NCI-H1417 treated with DMSO at 0.1 percent for 48 hours (cell line): ENCODE measurements at places on chromosomes 6 and 20.

- no peak for DNase-seq
These were observed 207.1 kb downstream of the NFATC2 start for GRCh38 chr20:51335329-51335841.

GRCh38 chr6:41715795-41716515 is 19.5 kb downstream of the TFEB start:
- no peak for DNase-seq

GRCh38 chr6:62974452-62974851 is 236.8 kb upstream of the FKBP1C start:
- DNase-seq = no peak

GRCh38 chr6:74510878-74511277 is 695.0 kb downstream of the COL12A1 start:
- no peak for DNase-seq

- no peak for DNase-seq
These were observed 392.3 kb downstream of the PLCB1 start for GRCh38 chr20:8524101-8525016.

GRCh38 chr6:80478030-80478429 is 371.6 kb downstream of the BCKDHB start:
- DNase-seq = no peak

DNA sequence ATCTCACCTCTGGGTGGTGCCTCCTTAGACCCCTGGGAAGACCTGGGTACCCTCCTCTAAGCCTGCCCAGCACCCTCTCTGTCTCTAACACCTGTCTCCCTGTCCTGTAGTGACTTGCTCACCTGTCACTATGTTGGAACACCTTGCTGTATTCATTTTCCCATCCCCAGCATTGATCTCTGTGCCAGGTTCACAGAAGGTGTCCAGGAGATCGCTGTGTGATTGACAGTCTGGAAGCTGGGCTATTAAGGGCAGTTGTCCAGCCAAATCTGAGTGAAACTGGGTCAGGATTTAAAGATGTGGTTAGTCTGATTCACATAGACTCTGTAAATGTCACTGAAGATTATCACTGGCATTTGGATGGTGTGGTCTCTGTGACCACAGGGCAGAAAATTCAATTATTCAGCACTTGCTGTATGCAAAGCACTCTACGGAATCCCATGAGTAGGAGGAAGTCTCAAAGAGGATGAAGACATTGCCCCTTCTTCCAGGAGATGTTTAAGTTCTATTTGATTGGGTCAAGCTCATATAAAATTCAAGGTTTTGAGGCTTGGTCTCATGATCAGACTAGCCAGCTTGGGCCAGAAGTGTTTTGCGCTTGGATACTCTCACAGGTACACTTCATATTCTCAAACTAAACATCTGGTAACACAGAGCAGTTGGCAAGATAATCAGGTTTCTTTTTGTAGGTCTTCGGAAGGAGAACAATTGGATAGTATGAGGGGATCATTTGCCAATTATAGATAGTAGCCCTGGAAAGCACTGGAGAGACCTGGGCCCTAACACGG is 57.8 kb upstream of the TAGAP start:
- DNase-seq = no peak

DNA sequence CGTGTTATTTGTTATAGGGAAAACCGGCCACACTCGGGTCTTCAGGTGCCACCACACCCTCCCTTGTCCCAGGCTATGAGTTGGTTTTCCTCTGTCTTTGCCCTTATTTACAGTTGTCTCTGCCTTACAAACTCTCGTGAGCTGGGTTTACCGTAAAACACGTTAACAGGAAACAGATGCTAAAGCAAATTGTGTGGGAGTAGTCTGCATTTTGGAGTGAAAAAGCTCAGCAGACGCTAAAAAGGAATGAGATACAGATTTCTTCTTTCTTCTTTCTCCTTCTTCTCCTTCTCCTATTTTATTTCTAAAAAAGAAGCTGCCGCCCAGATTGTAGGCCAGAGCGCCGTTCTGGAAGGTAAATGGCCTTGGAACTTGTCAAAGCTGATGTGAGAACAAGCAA is 51.9 kb downstream of the APCDD1L start:
- no peak for DNase-seq

DNA sequence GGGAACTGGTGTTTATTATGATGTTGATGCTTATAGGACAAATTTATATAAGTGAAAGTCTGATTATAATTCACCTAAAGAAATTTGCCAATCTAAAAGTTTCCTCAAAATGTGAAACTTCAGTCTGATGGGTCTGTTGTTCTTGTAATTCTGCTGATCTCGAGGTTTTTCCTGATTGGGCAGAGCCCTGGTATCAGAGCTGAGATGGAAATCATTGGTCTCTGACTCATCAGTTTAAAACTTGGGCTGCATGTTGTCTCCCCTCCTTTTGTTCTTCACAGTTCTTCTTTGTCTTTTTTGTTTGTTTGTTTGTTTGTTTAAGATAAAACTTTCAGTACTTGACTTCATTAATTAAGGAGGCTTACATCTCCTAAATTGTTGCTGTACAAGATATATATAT is 5.9 kb downstream of the SMAP1 start:
- DNase-seq = no peak

DNA sequence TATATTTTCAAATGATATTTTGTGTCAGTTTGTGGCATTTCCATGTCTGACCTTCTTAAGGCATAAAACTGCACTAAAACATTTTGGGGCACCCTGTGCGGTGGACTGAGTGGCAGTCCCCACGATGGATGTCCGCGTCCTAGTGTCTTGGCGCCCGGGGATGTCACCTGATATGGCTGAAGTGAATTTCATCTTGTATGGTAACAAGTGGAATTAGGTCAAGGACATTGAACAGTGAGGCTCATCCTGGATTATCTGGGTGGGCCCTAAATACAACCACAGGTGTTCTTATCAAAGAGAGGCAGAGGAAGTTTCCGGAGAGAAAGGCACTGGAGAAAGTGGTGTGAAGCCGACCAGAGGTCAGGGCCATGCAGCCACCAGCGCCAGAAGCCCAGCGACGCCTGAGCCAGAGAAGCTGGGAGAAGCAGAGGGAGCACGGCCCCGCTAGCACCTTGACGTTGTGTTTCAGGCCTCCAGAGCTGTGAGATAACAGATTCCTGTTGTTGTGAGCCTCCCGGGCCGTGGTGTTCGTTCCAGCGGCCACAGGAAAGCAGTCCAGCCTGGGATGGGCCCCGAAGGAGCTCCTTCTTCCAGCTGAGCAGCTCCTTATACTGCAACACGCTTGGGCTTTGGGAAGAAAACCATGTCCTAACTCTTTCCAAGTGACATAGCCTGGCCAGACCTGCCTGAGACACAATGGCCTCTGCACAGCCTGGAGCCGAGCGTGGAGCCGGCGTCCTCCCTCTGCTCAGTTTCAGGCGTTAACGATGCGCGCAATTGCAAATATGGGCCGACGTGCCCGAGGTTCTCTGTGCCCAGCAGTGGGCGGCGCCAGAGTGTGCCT is 22.5 kb downstream of the THBS2 start:
- DNase-seq = no peak

GRCh38 chr6:87617405-87617804 is 27.5 kb downstream of the ORC3 start:
- no peak for DNase-seq

DNA sequence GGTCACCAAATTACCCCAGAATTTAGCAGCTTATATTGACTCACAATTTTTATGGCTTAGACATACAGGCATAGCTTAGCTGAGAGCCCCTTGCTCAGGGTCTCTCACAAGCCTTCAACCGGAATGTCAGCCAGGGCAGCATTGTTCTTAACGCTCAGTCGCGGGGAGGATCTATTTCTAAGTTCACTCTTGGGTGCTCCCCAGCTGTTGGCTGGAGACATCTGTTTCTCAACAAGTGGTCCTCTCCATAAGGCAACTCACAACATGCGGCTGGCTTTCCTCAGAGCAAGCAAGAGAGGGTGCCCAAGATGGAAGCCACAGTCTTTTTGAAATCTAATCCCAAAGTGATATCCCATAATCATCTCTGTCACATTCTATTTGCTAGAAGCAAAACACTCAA is 46.6 kb downstream of the SLX4IP start:
- DNase-seq = no peak

DNA sequence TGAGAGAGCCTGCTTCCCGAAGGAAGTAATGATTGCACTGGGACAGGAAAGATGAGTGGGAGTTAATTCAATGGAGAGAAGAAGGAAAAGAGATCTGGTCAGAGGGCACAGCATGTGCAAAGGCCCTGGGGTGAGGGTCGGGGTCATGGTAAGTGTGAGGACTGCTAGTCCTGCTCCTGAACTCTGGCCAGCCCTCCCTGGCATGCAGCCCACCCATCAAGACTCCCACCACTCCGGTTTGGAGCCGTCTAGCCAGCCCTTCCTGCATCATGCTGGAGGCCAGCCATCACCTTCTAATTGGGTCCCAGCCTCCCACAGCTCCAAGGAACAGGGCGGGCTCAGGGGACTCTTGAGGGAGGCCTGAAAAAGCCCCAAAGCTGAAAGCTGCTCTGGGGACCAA is 42.1 kb downstream of the SRSF3 start:
- no peak for DNase-seq

GRCh38 chr6:7628479-7628878 is 38.5 kb downstream of the SNRNP48 start:
- no peak for DNase-seq

DNA sequence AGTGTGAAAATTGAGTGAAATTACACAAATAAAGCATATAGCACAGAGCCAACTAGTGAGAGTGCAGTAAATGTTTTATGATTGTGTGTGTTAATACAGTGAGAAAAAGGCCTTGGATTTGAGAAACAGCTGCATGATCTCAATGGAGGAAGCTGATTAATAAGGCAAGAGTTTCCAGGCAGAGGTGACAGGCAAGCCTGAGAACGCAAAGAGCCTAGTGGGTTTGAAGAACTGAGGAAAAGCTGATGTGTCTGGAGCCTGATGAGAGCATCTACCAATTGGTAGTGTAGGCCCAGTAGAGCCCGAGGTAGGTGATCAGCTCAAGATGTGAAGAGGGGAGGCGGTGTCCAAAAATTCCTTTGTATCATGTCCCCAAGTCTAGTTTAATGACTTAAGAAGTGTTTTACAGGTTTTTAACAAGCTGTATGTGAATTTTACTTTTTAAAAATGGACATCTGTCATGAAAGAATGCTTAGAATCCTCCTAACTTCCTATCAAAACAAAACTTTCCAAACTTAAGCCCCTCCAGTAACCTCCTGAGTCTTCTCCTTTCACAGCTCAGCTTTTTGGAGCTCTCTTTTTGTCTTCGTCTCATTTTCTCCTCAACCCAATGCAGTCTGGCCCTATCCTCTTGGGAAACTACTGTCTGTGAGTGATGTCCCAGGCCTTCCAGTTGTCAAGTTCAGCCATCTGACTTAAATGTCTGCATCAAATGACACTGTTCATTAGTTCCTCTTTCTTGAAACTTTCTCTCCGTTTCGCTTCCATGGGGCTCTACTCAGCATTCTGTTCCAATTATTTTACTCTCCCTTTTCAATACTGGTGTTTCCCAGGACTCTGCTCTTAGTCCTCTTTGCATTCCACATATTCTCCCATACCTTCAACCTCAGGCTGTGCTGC is 1.2 kb downstream of the CDC40 start:
- DNase-seq = no peak

DNA sequence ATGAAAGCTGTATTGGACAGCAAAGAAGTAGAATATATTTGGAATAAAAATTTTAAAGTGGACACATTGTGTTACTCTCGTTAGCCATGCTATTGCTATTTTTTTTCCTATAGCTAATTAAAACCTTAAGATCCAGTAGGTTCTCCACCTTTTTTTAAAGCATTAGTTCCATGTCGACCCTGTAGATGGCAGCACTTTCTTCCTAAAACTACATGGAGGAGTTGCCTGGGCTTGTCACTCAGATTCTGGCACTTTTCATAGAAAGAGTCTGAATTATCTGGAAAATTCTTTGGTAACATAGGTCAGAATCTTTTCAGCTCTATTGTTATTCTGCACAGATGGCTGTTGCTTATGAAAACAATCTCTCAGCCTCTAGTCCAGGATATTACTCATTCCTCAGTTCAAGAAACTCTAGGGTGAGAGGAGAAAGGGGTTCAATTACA is 42.0 kb upstream of the ESR1 start:
- peak; percentile 8 for DNase-seq

- no peak for DNase-seq
These were observed 36.2 kb downstream of the EYA4 start for GRCh38 chr6:133277228-133277899.

GRCh38 chr20:41245086-41245707 is 72.3 kb downstream of the ZHX3 start:
- no peak for DNase-seq

GRCh38 chr6:42260972-42261371 is 43.3 kb upstream of the MRPS10 start:
- DNase-seq = no peak

DNA sequence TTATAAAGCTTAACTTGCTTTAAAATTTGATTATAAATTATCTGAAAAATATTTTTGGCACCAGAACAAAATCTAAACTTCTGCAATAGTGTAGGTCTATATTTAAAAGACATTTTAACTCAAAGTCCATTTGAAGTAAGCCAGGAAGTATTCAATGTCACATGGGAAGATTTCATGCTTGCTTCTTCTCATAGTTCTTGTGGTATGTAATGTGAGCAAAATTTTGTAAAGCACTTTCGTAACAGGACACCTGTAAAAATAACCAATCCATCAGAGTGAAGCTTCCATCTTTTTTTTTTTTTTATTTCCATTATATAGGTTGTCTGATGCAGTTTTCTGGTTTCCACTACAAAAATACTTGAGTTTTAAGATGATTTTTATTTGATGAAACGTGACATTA is 386.1 kb downstream of the LAMA2 start:
- no peak for DNase-seq

GRCh38 chr6:152270301-152270925 is 366.7 kb downstream of the SYNE1 start:
- no peak for DNase-seq

- DNase-seq = no peak
These were observed 426.7 kb upstream of the ID4 start for GRCh38 chr6:19410481-19410880.

- DNase-seq = no peak
These were observed 112.1 kb upstream of the BCLAF1 start for GRCh38 chr6:136401749-136402148.

- DNase-seq = no peak
These were observed 28.4 kb downstream of the TGM2 start for GRCh38 chr20:38136421-38137245.

DNA sequence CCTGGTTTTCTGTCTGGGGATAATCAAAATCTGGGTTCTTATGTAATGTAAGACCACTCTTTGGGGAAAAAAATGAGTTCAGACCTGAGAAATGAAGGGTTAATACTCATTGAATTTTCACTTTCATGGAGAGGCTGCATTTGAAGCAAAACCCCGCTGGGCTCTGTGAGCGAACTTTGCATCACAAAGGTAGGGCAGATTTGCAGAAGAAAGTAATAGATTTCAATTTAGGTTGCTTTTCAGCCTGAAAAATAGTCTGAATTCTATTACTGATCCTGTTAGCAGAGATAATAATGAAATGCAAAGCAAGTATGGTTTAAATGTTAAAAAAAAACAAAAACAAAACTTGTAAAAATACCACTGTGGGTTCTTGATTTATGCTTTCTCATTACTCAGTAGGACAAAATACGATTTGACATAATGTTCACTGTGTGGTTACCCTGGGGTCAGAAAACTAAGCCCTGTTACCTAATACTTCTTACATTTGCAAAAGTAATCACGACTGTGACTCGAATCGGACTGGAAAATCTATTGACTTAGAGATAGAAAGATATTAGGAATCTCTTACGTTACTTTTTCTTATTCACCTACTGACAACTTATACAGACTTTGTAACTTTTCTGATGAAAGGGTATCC is 72.2 kb downstream of the UST start:
- DNase-seq = no peak
